Heart left ventricle (tissue), 16 donors: ENCODE measurements at places on chromosomes 7 and 10.
A peak's percentile ranks its signal among the peaks of the same experiment; 100 is the strongest.

- DNase-seq = no peak
Observed at GRCh38 chr10:73645251-73645650, 4.0 kb upstream of the MYOZ1 start.

GRCh38 chr7:151552352-151553028 lies 32.8 kb upstream of the RHEB start:
- peak; percentile 43 for DNase-seq

- no peak for DNase-seq
Observed at GRCh38 chr10:86419101-86419500, 52.5 kb upstream of the GRID1 start.

GRCh38 chr10:107619139-107619538 lies 454.6 kb upstream of the SORCS1 start:
- DNase-seq = no peak

DNA sequence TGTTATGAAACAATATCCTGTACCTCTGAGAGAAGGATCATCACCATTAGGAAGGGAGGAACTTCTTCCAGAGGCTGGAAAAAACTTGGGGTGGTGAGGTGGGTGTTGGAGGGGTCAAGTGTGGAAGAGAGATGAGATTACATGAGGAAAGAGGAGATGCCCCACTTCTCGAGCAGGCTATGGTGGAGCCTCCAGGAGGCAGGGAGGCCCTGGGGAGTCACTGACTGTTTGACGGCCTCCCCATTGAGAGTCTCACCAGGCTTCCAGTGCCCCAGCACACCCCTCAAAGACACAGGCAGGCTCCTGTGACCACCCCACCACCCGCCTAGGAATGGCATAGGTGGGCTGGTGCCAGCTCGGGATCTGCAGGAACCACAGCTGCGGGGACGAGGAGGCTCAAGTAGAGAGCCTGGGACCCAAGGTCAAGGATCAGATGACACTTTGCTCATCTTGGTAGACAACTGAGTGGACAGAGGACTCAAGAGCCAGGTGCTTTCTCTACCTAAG lies 185.3 kb upstream of the GDF10 start:
- no peak for DNase-seq

GRCh38 chr7:79979437-79979836 lies 155.2 kb upstream of the GNAI1 start:
- no peak for DNase-seq

- peak; percentile 98 for DNase-seq
Observed at GRCh38 chr10:102151774-102152544, at the start of gene NOLC1. TSS of gene NOLC1 (plus strand) at chr10:102152389. CDS start at chr10:102152411, 22 bp downstream.
